ENCODE measurements at places on chromosomes 3 and 15. TPM values are rescaled to one million over a fixed set of nuclear protein-coding genes. Genes with fewer than 3 reads are reported as not detected.

DNA sequence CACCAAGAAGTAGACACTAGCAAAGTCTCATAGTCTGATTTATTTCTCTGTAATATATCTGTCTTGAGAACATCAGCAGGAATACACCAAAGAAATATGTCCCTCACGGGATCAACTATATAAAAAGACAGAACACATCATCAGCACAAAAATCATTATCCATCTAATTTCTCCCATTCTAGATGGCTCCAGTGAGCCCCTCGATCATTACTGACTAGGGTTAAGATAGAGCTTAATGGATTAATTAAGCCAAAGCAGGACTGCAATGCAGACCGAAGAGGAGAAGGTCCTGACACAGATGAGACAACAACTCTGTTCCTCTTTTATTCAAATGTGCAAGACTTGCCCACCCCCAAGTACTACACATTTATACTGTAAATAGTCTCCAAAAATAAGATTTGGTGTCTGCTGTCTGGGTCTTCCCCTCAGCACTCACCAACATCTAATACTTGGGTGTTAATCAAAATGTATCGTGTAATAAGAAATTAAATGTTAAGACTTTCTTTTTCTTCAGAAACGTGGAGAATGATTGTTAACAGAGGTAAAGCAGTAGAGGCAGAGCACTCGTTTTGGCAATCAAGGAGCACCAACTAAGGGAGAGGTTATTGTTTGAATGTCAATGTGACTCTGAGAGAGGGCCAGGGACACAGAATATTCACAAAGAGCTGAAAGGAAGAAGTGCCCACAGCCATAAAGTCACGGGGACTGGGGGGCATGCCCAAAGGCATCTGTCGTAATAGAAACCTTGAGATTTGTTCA, 133.6 kb downstream of the TIGIT start:
- DNase-seq: no peak

DNA sequence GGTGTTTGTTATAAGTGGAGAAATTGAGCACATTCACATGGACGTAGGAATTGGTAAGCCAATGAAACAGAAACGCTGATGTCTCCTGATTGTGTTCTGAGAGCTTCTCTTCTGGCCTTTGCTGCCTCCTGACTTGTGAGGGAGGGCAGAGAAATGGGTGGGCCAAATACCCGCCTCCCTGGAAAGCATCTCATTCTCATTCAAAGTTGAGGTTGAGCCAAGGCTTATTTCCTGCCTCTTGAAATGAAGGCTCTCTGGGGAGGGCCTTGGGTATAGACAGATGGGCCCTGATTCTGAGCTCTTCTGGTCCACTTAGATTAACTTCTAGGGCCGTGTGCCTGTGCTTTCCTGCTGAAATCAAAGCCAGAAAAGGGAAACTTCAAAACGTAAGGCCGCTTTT, 57.4 kb upstream of the MYZAP start:
- no peak for DNase-seq

DNA sequence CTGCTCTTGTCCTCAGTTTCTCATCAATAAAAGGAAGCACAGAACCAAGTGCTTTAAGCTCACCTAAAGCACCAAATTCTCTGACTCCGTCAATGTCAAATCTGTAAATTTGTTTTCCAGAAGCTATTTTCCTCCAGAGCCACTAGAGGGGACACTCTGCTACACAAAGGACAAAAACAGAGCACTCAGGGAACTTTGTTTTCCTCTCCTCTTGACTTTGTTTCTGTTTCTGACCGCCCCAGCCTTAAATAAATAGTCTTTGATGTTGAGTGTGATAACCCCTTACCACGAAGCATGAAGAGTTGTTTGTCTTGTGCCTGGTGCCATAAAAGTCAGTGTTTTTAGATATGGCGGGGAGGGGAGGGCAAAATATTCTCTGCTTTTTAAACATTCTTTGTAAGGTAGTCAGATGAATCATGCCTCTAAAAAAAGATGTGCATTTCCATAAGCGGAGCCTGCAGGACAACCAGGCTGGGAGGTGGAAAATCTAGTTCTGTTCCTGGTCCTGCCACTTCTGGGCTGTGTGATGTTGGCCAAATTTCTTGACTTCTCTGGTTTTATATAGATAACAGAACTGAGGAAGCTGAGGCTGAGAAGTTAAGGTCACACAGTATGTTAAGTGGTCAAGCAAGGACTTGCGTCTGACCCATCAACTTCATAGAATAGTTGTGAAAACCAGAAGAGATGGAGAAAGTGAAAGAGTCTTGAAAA, 7.3 kb upstream of the ZBTB38 start:
- peak; percentile 61 for DNase-seq

DNA sequence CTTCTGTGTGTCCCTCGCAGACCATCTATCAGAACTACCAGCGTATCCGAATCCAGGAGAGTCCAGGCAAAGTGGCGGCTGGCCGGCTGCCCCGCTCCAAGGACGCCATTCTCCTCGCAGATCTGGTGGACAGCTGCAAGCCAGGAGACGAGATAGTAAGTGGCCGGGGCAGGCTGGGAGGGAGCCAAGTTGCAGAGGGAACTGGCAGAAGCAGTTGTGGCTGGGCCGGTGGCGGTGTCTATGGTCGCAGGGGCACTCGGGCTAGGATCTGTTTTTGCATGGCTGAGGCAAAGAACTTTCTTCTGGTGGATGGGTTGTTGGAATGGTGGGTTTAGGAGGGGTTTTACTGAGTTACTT, 10.1 kb downstream of the MCM2 start:
- DNase-seq: no peak

GRCh38 chr3:12231431-12231830, 57.4 kb upstream of the PPARG start:
- DNase-seq: no peak

DNA sequence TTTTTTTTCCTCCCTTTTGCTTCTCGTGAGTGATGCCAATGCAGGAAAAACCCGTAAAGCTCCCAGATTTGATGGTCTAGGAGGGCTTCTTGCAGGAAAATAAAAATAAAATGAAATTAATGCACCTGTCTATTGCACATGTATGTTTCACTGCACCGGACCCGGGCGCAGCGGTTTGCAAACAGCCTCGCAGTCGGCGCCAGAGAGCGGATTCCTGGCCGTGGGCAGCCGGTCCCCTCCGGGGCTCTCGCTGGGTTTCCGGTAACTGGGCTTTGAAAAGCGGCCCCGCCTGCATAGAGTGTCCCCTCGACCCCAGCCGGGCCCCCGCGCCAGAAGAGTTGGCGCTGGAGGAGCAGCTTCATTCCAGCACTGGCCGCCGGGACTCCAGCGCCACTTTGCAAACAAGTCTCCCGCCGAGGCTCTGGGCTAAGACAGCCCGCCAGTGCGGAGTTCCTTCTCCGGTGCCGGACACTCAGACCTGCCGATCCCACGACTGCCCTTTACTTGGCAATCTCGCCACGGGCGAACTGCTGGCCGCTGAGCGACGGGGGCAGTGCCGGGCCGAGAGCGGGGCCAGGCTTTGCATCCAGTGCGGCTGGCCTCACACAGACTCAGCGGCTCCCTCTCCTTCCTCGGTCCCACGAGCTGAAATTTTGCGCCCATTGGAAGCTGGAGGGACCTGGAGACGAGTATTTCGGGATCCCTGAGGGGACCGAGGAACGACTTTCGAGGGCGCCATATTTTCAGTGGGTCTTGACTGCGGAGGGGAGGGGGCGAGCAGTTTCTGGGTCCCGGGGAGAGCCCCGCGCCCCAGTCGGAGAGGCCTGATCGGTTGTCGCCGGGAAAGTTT, 225.9 kb upstream of the C2CD4B start:
- peak; percentile 48 for DNase-seq

GRCh38 chr3:111667621-111668239, 72.6 kb upstream of the ZBED2 start:
- no peak for DNase-seq

DNA sequence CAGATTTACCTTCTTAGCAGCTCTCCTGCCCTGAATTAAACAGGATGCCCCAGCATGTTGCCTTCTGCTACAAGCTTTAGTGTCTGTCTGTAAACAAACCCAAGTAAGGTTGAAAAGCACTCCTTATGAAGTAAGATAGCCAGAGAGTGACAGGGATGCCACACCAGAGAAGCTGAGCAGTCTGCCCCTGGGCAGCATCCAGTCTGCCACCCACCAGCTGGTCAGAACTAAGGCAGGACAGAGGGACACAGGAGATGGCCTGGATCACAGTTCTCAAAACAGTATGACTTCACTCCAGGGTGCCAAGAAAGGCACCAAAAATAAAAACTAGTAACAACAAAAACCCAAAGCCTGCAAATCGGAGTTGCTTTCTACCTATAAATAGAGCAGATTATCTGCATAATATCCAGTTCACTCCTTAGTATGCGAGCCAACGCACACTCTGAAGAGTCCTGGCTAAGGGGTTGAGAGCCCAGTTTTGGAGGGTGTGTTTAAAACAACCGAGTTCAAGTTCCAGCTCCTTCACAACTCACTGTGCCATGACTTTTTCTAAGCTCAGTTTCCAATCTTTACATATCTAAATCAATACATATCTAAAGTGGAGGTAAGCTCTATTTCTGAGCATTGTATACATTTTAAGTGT, 198.9 kb downstream of the KCNMB2 start:
- DNase-seq: no peak

GRCh38 chr3:183817639-183818038, 7.7 kb downstream of the MAP6D1 start:
- DNase-seq: no peak

DNA sequence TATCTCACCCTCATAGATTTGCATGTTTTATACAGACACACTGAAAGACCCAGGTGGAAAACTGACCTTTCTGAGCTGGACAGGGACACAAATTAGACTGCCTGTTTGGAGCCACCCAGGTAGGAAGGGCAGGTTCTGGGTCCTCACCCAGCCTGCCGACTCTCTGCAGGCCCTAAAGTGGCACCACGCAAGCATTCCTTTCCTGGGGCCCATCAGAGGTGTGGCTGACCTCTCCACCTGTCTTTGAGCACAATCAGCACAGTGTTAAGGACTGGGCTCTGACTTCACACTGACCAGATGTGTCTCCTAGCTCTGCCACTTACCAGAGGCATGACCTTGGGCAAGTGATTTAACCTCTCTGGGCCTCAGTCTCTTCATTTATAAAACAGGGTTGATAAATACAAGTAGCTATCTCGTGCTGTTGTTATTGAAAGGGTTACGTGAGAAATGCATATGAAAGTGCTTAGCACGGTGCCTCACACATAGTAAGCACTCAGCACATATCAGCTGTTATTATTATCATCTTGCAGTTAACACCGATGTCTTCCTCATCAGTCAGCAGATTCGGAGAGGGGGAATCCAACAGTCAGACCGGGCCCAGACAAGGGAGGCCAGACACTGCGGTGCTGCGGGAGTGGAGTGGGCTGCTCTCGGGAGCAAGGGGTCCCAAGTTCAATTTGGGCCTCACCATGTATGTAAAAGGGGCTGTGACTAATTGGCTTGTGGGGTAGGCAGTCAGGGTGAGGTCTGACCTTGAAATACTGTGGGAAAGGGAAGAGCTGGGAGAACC, 2.0 kb upstream of the TBC1D2B start:
- no peak for DNase-seq

- DNase-seq: no peak
These were observed 319.4 kb upstream of the RASGRP1 start for GRCh38 chr15:38883987-38884386.

DNA sequence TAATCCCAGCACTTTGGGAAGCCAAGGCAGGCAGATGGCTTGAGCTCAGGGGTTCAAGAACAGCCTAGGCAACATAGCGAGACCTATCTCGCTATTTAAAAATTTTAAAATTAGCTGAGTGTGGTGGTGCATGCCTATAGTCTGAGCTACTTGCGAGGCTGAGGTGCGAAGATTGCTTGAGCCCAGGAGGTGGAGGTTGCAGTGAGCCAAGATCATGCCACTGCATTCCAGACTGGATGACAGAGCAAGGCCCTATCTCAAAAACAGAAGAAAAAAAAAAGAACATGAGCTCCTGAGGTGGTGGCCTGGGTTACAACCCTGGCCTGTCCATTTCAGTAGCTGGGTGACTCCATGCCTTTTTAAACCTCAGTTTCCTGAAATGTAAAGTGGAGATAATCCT, 7.2 kb downstream of the DNASE1L3 start:
- no peak for DNase-seq

DNA sequence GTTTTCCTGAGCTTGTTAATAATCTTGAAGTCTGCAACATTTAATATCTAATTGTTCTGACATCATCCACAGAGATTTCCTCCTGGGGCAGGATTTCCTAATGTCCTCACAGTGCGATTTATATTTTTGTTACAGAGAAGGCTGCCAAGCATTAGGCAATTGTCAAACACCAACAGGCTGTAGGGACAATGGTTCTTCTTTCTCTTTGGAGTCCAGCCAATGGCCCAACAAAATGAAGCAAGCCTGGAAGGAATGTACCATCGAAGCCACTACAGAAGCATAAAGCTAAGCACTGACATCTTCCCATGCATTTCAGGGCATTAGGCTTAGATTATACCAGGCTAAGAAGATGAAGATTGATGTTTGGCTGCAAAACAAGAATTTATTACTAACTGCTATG, 173.0 kb upstream of the FRMD4B start:
- DNase-seq: peak; percentile 38

DNA sequence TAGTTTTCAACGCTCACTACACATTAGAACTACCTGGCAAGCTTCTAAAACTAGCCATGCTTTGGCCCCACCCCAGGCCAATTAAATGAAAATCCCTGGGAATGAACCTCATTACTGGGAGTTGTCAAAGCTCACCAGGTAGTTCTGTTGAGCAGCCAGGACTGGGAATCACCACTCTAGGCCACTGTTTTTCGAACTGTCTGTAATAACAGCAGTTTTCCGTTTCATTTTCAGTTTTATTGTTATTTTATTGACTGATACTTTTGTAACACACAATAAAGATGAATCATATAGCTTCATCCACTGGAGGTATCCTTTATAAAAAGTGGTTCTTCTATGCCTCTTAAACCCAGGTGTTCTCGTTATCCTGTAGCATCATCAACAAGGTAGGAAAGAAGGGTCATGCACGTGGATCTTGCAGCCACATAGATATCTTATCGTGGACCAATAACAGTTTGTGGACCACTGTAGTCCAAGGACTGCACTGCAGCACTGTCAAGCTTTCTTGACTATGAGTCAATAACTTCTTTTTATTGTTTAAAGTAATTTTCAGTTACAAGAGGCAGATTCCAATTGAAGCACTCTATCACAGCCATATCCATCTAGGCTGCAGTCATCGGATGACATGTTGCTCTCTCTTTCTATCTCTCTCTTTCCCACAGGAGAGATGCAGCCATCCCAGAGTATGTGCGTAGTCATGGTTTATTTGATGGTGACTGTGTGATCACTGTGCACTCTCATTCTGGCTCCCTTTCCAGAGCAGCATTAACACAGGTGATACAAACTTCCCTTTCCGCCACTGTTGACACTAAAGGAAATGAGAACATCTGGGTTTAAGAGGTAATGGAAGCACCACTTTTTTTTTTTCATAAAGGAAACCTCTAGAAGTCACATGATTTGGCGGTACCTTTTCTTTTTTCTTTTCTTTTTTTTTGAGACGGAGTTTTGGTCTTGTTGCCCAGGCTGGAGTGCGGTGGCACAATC, 39.0 kb upstream of the BLM start:
- DNase-seq: no peak

The TGFBR2 gene
- polyA plus RNA-seq: 65.9 TPM

The ACKR4 gene
- polyA plus RNA-seq: 1.9 TPM

The FEZF2 gene
- polyA plus RNA-seq: not detected

The NLGN1 gene
- 2.7 TPM for polyA plus RNA-seq

The PROS1 gene
- 27.7 TPM for polyA plus RNA-seq

The C3orf22 gene
- polyA plus RNA-seq: not detected

The SAMD7 gene
- not detected for polyA plus RNA-seq

The ATP8B4 gene
- 3.8 TPM for polyA plus RNA-seq

The PDCD10 gene
- not detected for polyA plus RNA-seq

The MNS1 gene
- polyA plus RNA-seq: 5.9 TPM

The CHRD gene
- 18.1 TPM for polyA plus RNA-seq
